H7 (cell line): ENCODE measurements at places on chromosomes 11 and 22.

GRCh38 chr22:46673205-46673604 is 53.0 kb downstream of the GRAMD4 start:
- DNase-seq = no peak

DNA sequence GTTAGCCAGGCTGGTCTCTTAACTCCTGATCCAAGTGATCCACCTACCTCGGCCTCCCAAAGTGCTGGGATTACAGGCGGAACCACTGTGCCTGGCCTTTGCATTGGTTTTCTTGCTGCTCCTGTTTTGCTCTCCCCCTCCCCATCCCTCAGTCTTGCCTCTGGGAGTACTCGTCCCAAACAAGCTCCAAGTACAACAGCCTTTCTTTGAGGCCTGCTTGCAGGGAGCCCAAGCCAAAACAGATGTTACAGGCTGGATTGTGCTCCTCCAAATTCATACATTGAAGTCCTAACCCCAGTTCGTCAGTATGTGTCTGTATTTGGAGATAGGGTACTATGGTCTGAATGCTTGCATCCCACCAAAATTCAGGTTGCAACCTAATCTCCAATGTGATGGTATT is 8.6 kb downstream of the IGLL1 start:
- DNase-seq = no peak

DNA sequence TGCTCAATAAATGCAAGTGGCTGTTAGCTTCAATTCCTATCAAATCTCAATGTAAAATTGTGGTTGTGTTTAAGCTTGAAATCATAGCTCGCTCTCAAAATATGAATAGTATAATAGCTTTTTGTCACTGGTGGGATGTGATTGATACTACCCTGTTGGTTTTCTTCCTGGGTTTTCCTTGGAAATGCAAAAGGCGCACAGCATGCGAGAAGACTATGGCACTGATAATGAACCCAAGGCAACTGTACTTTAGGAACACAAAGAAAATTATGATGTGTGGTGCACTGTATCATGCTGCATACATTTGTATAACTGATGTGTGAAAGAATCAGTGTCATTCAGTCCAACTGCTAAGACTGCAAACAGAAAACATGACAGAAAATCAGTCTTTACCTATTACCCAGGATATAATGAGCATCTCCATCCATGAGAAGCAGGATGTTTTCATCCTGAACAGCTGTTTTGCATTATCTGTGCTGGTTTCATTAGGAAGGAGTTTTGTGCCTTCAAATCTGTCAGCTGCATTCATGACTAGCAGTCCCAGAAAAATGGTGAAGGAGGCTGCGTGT is 101.2 kb downstream of the TRPC6 start:
- no peak for DNase-seq

GRCh38 chr11:62459080-62459479 is 40.2 kb downstream of the SCGB1A1 start:
- DNase-seq = no peak

GRCh38 chr11:65315204-65315865 is 669 bp downstream of the CDC42EP2 start:
- peak; percentile 97 for DNase-seq

- peak; percentile 57 for DNase-seq
Measured at GRCh38 chr22:35629406-35630216, 12.5 kb upstream of the MB start.

GRCh38 chr22:29550005-29550404 is 3.6 kb downstream of the THOC5 start:
- no peak for DNase-seq

- peak; percentile 95 for DNase-seq
Measured at GRCh38 chr11:114059278-114059983, at the start of gene ZBTB16. Gene ZBTB16 (plus strand): TSS chr11:114059711. CDS start chr11:114063301, 3,590 bp downstream.

DNA sequence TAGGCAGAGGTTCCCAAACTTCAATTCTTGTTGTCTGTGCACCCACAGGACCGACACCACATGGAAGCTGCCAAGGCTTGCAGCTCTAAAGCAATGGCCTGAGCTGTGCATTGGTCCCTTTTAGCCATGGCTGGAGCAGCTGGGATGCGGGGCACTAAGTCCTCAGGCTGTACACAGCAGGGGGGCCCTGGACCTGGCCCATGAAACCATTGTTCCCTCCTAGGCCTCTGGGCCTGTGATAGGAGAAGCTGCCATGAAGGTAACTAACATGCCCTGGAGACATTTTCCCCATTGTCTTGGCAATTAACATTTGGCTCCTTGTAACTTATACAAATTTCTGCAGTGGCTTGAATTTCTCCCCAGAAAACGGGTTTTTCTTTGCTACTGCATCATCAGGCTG is 43.6 kb upstream of the SLC6A5 start:
- DNase-seq = no peak

DNA sequence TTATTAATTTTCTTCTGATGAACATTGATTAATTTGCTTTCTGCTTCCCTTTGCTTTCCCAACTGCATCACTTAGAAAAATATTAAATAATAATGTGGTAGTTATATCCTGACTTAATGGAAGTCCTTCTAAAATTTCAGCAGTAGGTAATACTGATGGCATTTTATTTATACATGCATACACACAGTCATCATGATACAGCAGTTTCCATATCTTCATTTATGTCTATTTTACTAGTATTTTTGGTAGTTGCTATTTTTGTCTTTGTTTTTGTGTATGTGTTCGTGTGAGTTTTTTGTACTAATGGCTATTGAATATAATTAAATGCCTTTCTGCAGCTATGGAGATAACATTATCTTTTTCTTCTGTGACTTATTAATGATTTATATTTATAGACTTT is 484.7 kb upstream of the CNTN5 start:
- no peak for DNase-seq

GRCh38 chr22:44442851-44443595 is 55.0 kb downstream of the RTL6 start:
- peak; percentile 60 for DNase-seq

- DNase-seq = peak; percentile 45
Measured at GRCh38 chr11:44066732-44067141, 667 bp downstream of the ACCS start.

- DNase-seq = peak; percentile 89
Measured at GRCh38 chr11:102047305-102047924, at the start of gene CFAP300. Gene CFAP300 (plus strand): TSS chr11:102047437. CDS start chr11:102047471, 34 bp downstream.

- no peak for DNase-seq
Measured at GRCh38 chr11:35160246-35160824, 21.4 kb downstream of the CD44 start.

GRCh38 chr11:133123366-133123765 is 408.9 kb downstream of the OPCML start:
- DNase-seq = no peak

DNA sequence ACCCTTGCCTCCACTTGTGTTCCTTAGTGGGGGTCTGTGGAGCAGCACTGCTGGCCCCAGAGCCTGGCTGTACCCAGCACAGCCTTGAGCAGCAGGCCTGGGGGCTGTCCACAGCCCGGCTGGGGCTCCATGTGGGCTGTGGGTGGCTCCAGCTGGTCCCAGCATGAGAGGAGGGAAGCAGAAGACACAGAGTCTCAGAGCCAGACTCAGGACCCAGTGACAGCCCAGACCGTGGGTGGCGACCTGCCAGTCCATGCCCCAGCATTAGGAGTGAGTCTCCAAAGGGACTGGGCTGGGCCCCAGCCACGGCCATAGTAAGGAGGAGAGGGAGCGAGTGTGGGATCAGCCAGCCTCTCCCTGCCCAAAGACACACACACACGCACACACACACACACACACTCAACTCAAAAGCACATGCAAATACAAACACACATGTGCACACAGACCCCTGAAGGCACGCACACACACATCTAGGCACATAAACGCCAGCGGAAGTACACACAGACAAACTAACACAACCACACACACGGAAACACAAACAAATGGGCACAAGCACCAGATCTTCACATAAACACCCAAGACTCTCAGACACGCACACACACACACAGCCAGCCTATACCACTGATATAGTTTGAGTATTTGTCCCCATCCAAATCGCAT is 16.7 kb upstream of the LRRC10B start:
- peak; percentile 56 for DNase-seq

DNA sequence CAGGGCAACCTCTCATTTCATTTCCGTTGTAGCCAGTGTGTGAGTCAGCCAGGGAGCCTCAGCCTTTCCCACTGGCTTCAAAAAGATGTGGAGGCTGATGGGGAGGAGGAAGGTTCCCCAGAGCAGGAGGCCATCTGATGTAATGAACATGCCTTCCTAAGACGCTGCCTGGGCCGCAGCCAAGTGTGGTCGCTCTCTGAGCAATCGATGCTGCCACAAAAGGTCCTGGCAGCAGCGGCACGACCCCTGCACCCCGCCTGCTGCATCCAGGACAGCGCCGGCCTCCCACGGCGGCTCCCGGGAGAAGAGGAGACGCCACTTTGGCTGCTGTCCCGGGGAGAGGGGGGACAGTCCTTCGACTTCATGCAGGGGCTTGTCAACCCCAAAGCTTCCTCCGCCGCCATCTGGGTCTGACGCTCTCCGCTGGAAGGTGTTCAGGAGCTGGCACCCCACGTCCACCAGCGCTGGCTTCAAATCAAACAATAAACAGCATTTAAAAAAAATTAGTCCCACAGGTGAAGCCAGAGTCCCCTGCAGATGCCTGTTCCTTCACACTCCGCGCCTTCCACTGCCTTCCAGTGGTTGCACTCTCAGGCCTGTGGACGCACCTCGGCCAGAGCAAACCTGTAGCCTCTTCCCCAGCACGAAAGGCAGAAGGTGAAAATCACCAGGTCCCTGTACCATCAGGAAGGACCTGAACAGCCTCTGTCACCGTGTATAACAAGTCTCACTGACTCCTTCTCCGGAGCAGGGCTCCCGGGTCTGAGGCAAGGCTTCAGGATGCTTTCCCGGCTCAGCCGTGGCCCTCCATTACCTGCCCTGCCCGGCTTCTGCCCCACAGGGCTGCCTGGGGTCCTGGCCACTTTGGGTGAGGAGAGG is 930.7 kb downstream of the BRD1 start:
- DNase-seq = peak; percentile 42

DNA sequence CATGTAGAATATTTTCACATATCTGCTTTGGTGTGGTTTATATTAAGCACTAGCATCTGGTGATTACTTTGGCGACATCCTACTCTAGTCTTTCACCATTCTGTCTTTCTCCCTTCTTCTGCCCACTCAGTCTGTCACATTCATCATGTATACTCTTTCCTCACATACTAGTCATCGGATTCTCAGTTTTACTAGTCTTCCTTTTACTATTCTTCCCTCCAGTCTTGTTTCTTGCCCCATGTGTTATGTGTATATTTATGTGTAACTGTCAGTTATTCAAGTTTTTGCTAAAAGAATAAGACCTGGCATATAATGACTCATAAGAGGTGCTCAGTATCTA is 4.6 kb upstream of the DIXDC1 start:
- no peak for DNase-seq

GRCh38 chr22:29734406-29734805 is 14.6 kb downstream of the CABP7 start:
- DNase-seq = no peak

- DNase-seq = no peak
Measured at GRCh38 chr22:50420015-50420414, 54.8 kb downstream of the SBF1 start.

GRCh38 chr11:6022956-6023355 is 7.6 kb downstream of the OR56A1 start:
- peak; percentile 37 for DNase-seq

- DNase-seq = peak; percentile 81
Measured at GRCh38 chr11:61578819-61579675, 1.8 kb downstream of the SYT7 start.

GRCh38 chr11:30454541-30454940 is 131.6 kb downstream of the MPPED2 start:
- no peak for DNase-seq

DNA sequence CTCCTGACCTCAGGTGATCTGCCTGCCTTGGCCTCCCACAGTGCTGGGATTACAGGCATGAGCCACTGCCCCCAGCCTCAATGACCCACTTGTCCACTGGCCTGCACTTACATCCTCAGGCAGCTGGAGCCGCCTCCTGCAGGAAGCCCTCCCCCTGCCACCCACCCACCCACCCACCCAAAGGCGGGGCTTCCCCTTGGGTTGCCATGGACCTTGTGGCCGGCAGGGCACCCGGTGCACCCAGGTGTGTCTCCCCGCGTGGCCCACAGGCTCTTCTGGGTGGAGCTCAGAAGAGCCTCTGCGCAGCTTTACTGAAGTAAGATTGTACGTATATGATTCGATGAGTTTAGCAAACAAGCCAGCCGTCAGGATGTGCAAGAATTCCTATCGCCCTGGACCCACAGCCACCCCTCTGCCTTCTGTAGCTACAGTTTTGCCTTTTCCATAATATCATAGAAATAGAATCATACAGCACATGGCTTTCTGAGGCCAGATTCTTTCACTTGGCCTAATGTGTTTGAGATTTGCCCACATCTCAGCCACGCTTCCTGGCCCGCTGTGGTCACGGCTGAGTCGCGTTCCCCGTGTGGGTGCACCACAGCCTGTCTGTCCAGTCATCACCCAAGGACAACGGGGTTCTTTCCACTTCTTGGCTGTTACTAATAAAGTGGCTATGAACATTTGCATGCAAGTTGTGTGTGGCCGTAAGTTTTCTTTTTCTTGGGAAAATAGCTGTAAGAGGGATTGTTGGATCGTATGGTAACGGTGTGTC is 5.3 kb upstream of the BRSK2 start:
- peak; percentile 46 for DNase-seq

- DNase-seq = no peak
Measured at GRCh38 chr11:81700076-81700475, 1033.6 kb downstream of the FAM181B start.

- no peak for DNase-seq
Measured at GRCh38 chr11:26420331-26420730, 88.4 kb downstream of the ANO3 start.

- peak; percentile 43 for DNase-seq
Measured at GRCh38 chr11:111938687-111939160, 1.6 kb downstream of the DIXDC1 start.

DNA sequence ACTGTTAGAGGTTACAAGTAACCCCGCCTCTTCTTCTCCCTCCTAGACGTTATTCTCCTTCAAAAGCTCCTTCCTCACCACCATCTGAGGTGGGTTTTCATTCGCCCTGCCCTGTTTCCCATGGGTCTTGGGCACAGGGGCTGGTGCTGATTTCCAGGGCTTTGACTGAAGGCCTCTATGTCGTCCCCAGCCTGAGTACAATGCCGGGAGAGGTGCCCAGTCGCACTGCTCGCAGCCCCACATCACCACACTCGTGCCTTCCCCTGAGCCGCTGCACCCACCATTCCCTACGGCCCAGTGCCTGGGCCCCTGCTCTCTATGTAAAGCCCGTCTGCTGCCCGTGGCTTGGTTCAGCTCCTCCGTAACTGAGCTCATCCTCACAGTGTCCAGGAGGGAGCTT is 169.8 kb downstream of the DSCAML1 start:
- no peak for DNase-seq

DNA sequence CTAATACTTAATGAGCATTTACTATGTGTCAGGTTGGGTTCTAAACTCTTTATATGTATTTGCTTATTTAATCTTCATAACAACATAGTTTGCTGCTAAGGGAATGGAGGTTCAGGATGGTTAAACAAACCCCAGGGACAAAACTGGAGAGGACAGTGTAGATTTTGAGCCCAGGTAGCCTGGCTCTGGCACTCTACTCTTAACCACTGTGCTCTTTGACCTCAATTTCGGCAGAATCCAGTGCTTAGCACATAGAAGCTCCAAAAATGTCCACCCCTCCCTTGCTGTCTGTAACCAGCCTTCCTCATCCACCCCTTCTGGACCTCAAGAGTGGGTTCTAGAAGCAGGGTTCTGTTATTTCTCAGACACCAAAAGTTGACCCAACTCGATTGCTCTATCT is 88.0 kb upstream of the SYT13 start:
- no peak for DNase-seq
